ENCODE measurements at places on chromosomes 16 and 17.

DNA sequence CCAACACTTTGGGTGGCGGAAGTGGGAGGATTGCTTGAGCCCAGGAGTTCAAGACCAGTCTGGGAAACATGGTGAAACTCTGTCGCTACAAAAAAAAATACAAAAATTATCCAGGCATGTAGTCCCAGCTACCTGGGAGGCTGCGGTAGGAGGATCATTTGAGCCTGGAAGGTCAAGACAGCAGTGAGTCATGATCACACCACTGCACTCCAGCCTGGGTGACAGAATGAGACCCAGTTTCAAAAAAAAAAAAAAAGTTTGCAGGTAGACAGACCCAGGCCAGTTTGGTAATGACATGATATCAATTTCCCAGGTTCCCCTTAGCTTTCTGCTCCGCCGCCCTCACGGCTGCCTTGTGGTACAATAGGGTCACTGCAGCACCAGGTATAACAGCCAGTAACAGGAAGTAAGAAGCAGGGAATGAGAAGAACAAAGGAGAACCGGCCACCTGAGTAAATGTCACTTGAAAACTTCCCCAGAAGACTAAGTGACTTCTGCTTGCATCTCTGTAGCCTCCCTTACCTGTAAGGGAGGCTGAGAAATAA is 201.2 kb upstream of the HSBP1 start:
- DNase-seq: no peak

GRCh38 chr16:51509336-51509735 is 358.3 kb upstream of the SALL1 start:
- no peak for DNase-seq

DNA sequence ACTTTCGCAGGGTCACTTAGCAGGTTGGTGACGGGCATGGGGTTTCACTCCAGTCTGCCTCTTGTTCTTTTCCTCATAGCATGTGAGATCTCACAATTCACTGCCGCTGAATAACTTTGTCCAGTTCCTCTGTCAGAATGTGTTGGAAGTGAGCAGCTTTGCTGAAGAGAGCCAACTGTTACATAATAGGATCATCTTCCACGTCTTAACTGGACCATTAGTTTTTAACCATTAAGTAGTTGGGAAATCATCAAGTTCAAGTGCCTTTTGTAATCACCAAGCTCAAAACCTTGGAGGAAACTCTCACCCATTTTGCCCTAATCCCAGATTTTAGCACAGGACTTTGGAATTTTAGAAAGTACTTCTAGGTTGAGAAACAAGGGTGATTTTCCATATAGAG is 290.6 kb downstream of the WWOX start:
- DNase-seq: no peak

DNA sequence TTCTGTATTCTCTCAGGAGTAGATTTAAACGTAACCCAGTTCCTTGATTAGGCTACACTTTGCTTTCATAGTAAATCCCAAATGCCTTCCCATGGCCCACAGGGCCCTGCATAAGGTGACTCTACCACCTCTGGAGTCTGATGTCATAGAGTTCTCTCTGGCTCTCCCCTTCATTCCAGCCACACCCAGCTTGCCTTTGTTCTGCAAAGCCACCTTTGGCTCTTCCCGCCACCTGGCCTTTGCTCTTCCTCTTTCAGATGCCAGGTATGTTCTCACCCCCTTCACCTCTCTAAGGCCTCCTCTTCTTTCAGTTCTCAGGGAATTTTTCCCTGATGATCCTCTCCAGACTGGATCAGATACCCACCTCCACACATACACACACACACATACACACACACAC is 141.3 kb upstream of the HSBP1 start:
- DNase-seq: no peak

- no peak for DNase-seq
These were observed 1.7 kb downstream of the FBXL19 start for GRCh38 chr16:30924913-30925631.

DNA sequence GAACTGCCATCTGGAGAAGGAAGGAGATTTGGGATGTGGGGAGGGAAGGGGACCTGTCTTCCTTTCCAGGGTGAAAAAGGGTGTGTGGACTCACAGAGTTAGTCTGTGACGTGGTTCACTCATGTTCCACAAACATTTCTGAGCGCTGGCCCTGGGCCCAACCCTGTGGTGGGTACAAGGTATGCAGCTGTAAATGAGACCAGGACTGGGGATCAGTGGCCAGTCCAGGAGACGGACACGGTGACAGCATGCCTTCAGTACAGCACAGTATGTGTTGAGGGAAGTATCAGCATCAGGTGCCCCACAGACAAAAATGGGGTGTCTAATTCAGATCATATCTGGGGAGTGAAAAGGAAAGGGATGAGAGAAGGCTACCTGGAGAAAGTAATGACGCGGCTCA is 5.5 kb upstream of the EPX start:
- DNase-seq: no peak

DNA sequence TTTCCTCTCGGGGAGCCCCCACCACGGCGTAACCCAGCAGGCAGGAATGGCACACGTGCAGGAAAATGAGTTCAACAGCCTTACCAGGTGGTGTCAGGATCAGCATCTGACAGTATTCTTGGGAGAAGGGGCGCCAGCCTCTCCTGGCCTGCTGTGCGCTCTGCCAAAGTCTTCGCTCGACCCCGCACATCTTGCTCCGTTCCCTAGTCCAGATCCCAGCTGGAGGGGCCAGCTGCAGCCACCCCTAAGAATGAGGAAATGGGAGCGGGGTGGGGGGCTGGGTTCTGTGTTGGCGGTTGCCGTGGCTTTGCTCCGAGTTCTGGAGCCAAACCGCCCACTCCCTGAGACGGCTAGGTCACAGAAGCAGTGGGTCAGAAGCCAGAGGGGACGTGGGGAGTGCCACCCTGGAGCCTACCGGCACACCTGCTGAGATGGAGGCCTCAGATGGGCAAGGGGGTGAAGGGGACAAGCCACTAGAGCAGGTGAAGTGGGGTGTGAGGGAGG is at the start of gene CHCT1:
TSS of gene CHCT1 (plus strand) at position 328 of the 504 bp plus-strand sequence. CDS start at position 432, 104 bp downstream.
- DNase-seq: peak; percentile 26

- no peak for DNase-seq
These were observed 18.5 kb downstream of the NFE2L1 start for GRCh38 chr17:48066656-48067055.

- no peak for DNase-seq
These were observed 8.1 kb upstream of the ITGAE start for GRCh38 chr17:3809135-3809534.

DNA sequence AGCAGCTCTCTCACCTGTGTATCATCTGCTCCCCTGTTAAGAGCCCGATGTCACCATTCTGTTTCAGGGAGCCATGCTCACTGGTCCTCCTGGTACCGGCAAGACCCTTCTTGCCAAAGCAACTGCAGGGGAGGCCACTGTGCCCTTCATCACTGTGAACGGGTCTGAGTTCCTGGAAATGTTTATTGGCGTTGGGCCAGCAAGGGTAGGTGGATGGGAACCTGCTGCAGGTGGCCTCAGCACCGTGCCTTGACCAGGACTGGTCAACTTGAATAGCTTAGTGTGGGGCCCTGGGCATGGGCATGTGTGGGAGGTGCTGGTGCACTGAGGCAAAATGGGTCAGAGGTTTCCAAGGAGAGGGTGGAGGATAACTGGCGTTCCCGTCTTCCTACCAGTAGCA is 28.5 kb downstream of the DBNDD1 start:
- no peak for DNase-seq

GRCh38 chr17:16239931-16240330 is 22.9 kb downstream of the PIGL start:
- no peak for DNase-seq

GRCh38 chr17:27571563-27572352 is 59.2 kb upstream of the LGALS9 start:
- DNase-seq: no peak

DNA sequence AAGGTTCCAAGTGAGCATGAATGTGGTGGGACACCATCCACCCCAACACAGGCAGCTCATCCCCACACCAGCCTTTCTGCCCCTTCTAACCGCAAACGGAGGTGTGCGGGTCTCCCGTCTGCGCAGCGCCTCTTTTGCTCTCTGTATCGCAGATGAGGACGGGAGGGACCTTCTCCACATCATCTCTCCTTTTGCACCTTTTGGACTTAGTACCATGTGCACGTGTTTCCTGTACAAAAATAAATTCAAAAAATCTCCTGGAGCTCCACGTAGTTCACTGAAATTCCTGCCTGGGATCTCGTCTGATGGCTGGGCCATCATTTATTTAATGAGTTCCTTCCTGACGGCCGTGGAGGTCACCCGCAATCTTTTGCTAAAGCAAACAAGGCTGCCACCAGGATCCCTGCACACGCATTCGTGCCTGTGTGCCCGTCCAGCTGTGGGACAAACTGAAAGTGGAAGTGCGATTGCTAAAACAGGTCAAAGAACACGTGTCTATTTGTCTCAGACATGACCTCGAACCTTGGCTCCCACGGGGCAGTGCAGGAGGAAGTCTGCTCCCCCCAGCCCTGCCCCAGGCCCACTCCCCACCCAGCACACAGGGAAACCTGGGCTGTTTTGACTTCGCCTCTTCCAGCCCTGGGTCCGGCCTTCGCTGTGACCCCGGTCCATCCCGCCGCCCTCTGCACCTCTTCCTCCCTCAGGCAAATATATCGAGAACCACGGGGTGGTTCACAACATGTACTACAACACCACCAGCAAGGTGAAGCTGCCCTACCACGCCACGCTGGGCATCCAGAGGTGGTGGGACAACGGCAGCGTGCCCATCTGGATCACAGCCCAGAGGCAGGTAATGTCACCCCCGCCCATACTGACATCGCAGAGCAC is 2.3 kb downstream of the ENPP7 start:
- peak; percentile 77 for DNase-seq

- no peak for DNase-seq
These were observed 38.2 kb downstream of the METRNL start for GRCh38 chr17:83117583-83117982.

- DNase-seq: no peak
These were observed 57.0 kb downstream of the TANC2 start for GRCh38 chr17:63023049-63023448.

DNA sequence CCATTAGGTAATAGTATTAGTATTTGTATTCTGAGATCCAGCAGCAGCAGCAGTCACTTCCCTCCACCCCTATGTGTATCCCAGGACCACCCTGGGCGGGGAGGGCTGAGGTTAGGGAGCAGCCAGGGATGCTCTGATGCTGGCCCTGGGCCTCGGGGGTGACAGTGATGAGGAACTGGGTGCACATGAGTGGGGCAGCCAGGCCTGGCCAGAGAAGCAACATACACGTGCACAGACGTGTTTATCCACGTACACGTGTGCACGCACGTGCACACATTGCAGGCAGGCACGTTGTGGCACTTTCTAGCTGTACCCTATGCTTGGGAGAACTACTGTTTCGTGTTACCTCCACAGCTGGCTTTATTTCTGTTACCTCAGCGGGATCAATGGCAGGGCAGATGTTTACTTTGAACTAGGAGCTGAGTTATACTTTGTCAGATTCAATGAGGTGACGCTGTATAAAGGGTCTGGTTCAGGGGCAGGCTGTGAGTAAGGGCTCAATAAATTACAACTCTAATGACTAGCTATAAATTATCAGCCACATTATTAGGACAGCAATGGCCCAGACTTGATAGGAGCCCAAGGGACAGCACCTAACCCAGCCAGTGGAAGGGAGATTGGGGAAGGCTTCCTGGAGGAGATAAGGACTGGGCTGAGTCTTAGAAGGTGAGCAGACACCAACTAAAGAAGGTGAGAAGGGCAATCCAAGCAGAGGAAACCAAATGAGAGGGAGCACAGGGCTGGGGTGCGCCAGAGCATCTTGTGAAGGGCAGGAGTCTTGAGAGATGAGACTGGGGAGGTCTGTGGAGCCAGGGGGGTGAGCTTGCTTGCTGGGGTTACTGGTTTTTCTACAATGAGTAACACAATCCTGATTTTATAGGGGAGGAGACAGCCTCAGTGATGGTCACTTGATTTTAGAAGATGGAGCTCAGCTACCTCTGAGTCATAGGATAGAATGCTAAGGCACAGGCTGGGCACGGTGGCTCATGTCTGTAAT is 22.4 kb upstream of the CA4 start:
- no peak for DNase-seq

GRCh38 chr17:278676-279059 is 73.9 kb downstream of the RPH3AL start:
- no peak for DNase-seq

GRCh38 chr17:58492238-58493121 is 4.3 kb upstream of the HSF5 start:
- no peak for DNase-seq

GRCh38 chr16:1153480-1154160 is 714 bp downstream of the CACNA1H start:
- DNase-seq: no peak

GRCh38 chr17:31398381-31399311 is 7.2 kb downstream of the RAB11FIP4 start:
- DNase-seq: peak; percentile 48

GRCh38 chr16:88560714-88561484 is 9.3 kb upstream of the ZC3H18 start:
- DNase-seq: peak; percentile 21

- peak; percentile 48 for DNase-seq
These were observed 18.4 kb downstream of the CYB5D2 start for GRCh38 chr17:4161192-4161966.

DNA sequence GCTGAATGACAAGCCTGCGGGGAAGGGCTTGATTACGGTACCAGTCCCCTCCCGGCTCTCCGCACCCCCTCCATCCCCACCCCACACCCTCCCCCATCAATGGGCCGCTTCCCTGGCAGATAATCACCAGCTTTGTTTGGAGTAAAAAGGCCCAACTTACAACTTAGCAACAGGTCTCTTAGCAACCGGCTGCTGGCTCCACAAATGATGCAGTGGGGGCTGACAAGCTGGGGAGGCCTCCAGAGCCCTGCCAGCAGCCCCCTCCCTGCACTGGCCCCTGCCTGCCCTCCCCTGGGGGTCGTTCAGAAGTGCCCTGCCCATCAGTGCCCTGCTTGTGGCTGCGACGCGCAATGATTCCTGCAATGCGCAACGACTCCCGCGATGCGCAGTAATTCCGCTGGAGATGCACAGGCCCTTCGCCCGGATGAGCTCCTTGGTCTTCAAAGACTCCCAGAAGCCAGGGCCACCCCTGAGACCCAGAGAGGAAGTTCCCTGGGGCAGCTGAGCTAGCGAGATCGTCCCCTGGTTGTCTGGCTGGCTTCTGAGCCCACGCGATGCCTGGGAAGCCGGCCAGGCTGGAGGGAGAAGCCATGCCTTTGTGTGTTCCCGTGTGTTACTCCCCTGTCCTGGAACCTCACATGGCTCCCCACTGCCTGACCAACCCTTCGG is 23.3 kb downstream of the CPNE2 start:
- no peak for DNase-seq

Data from inflammatory macrophage treated with lipopolysaccharide for 4 hours (primary cell).